ENCODE measurements at places on chromosomes 5 and 9.

- DNase-seq: no peak
These were observed 57.2 kb downstream of the OLFM1 start for GRCh38 chr9:135144581-135145170.

DNA sequence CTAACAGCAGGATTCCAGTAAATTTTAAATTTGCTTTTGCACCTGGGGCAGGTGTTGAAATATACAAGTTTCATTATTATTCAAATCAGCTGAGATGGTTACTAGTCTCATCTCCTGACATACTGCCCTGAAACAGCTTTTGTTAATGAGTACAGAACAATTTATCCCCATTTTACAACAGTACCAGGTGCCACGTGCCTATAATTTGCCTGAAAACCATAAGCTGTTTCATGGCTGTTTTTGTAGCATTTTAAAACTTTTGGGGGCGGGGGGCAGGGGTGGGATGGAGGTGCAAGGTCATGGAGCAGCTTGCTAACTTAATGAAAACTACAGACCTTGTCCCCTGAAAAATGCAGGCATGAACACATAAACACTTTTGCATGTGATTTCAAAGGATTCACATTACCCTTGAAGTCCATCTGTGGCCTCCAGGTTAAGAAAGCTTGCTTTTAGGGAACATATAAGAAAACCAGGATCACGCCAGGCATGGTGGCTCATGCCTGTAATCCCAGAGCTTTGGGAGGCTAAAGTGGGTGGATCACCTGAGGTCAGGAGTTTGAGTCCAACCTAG, 42.1 kb downstream of the TIMD4 start:
- no peak for DNase-seq

GRCh38 chr9:128568470-128569078, 16.2 kb downstream of the SPTAN1 start:
- DNase-seq: no peak

- DNase-seq: no peak
These were observed 11.6 kb downstream of the SKIC3 start for GRCh38 chr5:95543017-95543705.

GRCh38 chr5:135055396-135055795, 21.4 kb upstream of the PITX1 start:
- no peak for DNase-seq

DNA sequence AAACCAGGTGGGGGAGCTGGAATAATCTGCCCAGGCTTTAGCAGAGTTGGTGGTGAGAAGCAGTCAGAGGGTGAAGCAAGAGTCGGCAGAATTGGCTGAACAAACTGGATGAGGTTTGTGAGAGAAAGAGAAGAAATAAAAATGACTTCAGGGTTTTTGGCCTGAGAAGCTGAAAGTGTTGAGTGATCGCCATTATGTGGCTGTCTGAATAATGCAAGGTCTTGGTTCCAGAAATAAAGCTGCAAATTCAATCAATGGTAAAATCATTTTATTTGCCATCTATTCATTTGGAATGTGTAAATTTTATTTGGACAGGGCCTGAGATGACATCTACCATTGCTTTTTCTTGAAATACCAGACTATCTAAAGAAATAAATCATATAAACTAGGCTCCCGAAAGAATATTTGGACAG, 50.4 kb upstream of the DAB2 start:
- DNase-seq: no peak

GRCh38 chr9:93603011-93603410, 26.6 kb downstream of the PHF2 start:
- no peak for DNase-seq

GRCh38 chr5:30405821-30406220, 787.7 kb upstream of the CDH6 start:
- no peak for DNase-seq

DNA sequence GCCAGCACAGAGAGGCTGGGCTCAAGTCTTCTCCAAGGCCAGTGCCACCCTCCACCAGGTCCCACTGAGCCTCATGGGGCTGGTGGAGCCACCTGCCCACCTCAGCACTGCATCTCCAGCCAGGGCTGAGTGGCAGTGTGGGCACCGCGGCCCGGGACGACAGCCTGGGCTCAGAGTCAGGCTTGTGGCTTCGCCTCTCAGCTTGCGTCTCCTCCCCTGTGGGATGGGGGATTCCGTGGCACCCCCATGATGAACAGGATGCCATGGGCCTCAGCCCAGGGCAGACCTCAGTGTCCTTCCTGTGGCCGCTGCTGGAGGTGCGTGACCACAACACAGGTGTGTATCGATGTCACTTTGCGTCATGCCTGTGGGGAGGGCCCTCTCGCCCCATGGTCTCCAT, 136.4 kb upstream of the PPP1R26 start:
- no peak for DNase-seq

DNA sequence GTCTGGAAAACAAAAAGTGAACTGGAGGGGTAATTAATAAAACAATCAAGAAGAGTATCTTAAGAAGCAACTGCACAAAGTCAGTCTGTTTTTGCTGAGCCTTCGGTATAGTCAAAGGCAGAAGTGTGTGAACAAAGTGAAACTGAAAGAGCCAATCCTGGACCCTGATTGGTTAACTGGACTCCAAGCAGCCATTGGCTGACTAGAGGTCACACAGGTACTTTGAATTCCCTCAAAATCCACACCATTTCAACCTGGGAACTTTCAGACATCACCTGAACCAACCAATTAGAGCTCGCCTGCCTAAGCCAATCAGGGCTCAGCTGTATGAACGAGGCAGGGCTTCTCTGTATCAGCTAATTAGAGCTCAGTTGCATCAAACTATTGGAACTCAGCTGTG, 286.7 kb downstream of the TLE4 start:
- DNase-seq: peak; percentile 57

DNA sequence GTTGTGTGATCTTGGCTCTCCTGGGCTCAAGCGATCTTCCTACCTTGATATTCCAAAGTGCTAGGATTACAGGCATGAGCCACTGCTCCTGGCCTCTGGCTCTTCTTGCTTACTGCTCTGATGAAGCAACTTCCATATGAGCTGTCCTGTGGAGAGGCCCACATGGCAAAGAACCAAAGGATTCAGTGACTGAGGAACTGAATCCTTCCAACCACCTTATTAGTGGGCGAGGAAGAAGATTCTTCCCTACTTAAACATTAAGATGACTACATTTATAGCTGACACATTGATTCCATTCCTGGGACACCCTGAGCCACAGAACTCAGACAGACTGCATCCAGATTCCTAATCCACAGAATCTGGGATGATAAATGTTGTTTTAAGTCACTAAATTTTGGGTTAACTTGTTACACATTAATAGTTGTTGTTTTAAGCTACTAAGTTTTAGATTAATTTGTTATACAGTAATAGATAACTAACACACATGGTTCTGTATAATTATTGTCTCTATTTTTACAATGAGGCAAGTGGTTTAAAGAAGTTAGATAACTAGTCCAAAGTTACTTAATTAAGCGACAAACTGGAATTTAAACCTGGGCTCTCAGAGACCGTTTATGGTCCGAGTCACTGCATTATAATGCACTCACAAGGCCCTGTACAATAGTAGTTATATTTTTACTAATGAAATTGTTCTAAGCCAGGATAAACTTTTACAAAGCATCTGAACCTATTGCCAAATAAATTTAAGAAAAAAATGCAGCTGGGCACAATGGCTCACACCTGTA, 16.7 kb upstream of the SLCO4C1 start:
- no peak for DNase-seq

DNA sequence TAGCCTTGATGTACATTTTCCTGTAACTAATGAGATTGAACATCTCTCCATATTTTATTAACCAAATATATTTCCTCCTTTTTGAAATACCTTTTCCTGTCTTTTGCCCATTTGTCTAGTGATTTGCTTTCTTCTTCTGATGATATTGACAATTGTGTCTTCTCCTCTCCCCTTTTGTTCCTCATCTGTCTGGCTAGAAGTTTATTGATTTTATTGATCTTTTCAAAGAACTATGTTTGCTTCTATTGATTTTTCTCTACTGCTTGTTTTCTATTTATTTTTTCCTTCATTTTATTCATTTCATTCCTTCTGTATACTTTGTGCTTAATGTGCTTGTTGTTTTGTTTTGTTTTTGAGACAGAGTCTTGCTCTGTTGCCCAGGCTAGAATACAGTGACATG, 181.4 kb upstream of the SMIM23 start:
- DNase-seq: no peak

GRCh38 chr5:112848116-112848811, 12.8 kb upstream of the SRP19 start:
- peak; percentile 66 for DNase-seq

Data from EL (cell line).